ENCODE measurements at places on chromosomes 5 and 9.

GRCh38 chr9:12963537-12963936, 188.7 kb downstream of the LURAP1L start:
- DNase-seq, result no peak

DNA sequence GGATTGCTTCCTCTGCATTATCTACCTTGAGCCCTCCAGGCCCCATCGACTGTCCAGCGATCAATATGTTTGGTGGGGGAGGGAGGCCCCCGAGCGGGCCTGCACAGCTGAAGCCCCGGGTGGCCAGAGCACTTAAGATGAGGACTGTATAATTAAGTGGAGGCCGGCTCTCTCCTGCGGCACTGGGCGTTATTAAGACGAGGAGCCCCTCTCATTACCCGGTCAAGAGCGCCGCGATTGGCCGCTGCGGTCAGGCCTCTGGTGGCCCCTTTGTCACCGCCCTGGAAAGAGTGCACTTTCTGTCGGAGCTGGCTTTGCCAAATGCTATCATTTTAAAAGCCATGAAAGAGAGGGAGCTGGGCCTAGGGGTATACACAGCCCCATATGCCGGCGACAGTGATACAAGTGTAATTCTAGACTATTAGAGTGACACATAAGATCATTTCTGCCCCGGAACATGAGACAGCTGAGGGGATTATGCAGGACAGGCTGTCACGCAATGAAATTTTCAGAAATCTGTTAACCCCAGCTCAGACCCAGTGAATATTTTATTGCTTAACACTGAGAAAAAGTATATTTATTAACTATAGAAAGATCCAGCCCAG, 106.3 kb upstream of the IRX1 start:
- no peak for DNase-seq

DNA sequence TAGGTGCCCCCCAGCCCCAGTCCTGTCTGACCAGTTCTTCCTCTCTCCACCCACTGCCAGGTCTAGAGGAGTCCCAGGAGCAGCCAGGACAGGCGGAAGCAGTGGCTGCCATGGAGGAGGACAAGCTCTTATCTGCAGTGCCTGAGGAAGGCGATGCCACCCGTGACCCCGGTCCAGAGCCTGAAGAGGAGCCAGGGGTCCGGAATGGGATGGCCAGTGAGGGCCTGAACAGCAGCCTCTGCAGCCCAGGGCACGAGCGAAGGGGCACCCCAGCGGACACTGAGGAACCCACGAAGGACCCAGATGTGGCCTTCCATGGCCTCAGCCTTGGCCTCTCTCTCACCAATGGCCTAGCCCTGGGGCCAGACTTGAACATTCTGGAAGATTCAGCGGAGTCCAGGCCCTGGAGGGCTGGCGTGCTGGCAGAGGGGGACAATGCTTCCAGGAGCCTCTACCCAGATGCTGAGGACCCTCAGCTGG, 13.8 kb downstream of the PSD2 start:
- no peak for DNase-seq

DNA sequence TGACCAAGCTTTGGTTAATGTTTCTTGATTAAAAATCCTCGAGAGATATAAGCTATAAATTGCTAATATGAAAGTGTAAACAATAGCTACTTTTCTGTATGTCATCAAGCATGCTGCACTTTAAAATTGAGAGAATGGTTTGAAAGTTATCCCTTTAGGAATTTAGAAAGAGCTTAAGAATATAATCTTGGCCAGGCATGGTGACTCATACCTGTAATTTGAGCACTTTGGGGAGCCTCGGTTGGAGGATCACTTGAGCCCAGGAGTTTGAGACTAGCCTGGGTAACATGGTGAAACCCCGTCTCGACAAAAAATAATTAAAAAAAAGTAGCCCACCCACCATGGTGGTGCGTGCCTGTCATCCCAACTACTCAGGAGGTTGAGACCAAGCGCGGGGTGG, 12.2 kb upstream of the MROH2B start:
- DNase-seq, result no peak

GRCh38 chr9:18638371-18639249, 164.7 kb downstream of the ADAMTSL1 start:
- DNase-seq, result no peak

DNA sequence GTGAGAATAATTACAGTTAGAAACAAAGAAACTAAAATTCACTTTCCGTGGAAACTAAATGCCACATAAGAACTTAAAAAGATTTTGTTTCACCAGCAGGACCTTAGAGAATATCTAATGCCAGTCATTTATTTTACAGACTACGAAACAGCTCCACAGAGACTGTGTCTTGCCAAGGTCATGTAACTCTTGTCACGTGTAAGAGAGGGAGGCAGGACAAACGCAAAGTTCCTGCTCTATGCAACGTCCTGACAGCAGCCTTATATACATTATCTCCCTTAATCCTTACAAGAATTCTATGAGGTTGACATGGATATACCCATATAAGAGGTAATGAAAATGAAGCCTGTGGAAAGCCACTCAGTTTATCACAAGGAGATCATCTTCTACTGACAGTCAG, 39.4 kb downstream of the CTNNAL1 start:
- DNase-seq, result no peak

DNA sequence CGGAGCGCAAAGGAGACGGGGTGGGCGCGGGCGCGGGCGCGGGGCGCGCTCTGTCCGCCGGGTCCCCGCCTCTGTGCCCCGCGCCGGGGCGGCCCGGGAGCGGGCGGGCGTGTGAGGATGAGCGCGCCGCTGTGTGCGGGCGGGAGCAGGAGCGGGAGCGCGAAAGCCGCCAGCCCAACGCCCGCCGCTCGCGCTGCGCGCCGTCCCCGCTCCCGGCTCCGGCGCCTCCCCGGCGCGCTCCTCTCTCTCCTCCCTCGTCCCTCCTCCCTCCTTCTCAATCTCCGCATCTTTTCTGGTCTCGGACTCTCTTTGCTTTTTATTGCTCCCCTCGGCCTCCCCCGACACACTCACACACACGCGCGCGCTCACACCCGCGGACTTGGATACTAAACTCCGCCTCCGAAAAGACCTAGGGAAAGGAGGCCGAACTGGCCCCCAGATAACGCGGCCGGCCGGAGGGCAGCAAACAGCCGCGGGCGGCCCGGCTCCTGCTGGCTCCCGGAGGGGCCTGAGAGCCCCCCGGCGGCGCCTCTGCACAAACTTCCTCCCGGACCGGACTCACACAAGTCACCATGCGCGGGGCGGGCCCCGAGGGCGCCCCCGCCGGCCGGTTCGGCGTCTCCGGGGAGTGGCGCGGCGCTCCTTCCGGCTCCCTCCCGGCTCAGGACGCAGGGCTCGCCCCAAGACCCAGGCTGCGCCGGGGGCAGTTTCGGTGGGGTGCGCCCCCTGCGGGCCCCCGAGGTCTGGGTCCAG, at the start of gene FIBCD1:
FIBCD1 (minus strand) TSS at position 596 of the 753 bp plus-strand sequence. CDS start 640 bp downstream, outside the sequence.
- no peak for DNase-seq

DNA sequence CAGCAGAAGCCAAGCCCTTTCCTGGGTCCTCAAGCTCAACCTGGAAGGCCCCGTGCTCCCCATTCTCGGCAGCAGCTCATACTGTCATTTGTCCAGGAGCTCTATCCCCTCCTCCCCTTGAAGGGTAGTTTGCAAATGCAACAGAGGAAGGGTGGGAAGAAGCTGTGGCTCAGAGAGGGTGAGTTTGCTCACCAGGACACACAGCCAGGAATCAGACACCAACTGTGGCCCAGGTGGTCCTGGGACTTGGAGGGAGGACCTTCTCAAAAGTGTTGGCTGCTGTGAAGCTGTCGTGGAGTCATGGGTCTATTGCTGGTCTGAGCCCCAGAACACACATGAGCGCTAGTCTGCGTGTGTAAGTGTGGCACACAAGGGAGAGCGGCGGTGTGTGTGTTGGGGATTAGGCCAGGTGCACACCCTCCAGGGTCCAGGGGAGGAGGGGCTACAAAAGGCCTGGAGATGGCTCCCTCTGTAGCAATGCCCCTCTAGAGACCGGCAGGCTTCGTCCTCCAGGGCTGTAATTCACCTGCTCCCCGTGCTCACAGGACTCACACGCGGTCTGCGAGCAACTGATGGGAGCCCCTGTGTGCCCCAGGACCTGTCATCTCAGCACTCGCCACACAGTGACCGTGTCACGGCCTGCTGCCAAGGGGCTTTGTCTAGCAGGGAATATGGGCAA, 8.2 kb upstream of the RPS14 start:
- DNase-seq, result no peak

DNA sequence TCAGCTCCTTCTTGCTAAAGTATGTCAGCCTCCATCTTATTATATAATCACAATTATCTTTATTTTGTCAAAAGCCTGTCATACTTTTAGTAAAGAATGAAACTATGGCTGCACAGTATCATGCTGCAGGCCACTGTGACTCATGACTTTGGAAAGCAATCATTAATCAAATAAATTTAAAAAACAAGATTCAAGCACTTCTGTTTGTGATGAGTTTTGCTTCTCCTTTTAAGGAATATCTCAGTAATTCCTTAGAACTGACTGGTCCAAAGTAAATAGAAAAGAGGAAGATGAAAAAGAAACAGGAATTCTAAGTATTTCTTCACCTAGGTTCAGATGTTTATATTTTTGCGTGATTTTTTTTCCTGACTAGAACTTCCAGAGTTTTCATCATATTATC, 83.1 kb downstream of the EDIL3 start:
- no peak for DNase-seq

DNA sequence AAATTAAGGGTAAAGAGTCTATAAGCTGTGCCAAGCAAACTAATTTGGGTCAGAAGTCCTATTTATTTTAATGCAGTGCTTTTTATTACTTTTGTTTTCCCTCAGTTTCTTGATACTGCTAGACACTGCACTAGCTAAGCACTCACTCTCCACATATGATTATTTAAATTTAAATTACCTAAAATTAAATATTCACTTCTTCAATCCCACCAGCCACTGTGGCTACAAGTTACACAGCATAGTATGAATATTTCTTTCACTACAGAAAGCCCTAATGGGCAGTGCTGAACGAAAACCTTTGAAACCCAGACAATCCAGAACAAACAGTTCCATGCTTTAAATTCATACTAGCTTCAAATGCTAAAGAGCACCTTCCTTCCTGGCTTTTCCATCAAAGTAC, 23.6 kb downstream of the ABHD17B start:
- no peak for DNase-seq

DNA sequence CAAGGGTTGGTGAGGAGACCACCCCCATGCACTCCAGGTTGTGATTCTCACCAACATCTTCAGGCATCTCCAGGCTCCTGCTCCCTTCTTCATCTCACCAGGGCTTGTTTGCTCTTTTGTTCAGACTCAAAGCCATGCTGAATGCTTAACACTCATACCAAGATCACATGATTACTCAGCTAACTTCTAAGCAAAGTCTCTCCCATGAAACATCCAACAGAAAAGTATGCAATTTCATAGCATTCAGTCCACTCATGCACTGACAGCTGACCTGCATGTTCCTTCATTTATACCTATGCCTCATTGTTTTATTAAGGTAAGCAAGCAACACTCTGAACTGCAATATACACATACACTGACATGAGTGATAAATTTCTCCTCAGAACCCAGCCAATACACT, 69.0 kb downstream of the SHC3 start:
- no peak for DNase-seq

- DNase-seq, result no peak
Observed at GRCh38 chr9:113646946-113647914, 183.7 kb downstream of the RGS3 start.

DNA sequence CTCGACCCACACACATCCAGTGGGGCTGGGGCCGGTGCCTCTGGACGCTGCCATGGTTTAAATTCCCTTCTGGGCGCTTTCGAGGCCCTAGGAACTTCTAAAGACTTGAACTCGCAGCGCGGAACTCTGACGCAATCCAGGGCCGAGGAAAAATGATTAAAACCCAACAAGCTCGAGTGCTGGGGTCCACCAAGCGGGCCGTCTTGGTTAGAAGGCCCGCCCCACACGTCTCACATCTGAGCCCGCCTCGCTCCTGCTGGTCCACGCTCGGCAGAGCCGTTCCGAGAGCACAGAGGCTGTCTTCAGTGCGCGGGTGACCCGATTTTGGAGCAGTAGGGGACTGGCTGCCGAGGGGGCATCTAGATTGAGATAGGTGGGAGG, 1.5 kb downstream of the CRHBP start:
- no peak for DNase-seq

DNA sequence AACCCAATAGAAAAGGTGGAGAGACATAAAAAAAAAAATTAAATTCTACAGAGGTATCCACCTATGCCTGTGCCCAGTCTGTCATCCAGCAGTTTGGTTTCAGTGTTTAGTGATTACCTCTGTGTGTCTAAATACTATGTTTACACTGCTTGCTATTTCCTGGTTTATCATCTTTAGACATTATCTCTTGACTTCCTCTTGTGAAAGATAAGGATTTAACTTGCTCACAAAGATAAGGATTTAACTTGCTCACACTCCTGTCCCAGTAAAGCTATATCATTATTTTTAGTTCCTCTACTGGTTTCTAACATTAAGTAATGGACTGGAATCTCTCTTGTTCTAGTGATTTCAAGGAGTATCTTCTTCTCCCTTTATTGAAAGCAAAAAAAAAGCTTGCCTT, 53.9 kb upstream of the ZFR start:
- DNase-seq, result no peak

DNA sequence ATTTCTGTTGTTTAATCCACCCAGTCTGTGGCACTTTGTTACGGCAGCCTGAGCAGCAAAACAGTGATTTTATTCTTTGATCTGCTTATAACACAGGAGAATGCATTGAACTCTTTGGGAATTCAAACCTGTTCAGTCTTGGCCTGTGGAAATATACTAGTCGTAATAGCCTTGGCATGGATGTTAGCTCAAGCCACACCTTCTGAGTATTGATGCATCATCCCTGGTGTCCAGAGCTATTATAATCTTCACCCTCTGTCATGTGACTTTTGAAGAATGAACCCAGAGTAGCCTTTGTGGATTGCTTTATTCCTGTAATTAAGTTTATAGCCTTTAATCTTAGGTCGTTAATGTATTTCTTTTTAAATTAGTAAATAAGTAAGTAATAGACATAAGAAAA, 50.8 kb upstream of the TEX48 start:
- DNase-seq, result no peak

DNA sequence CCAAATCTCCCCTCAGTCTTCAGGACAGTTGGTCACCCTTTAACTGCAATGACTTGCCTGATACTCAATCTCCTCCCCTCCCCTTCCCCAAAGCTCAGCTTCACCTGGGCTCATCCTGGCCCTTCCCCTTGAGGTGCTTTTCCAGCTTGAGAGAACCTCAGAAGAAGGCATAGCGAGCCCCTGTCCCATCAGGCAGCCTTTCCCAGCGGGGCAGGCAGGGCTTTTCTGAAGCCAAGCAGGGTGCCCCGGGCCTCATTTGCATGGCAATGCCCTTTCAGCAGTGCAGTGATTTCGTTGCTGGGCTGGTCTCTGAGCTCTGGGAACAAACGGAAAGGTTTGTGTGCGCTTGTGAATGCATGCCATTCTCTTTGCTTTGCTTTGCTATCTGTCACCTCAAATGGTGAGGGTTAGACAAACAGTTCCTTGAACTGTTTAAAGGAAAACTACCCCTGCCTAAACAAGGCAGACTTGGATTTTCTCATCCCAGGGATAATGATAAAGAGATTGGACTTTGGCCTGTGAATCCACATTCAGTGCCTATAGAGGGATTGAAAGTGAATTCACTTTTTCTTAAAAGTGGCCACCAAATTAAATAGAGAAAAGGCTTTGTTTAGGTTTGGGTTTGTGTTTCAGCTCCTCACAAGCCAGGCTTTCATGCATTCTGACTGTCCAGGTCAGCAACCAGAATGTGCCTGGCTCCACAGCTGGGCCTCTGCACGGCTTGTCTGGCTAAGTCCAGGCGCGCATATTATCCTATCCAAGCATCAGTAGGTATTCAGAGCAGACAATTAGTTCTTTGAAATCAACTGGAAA, 165.3 kb downstream of the ZNF608 start:
- DNase-seq, result no peak
